ENCODE measurements at places on chromosomes 13 and 19. TPM values are rescaled to one million over a fixed set of nuclear protein-coding genes. Genes with fewer than 3 reads are reported as not detected.

DNA sequence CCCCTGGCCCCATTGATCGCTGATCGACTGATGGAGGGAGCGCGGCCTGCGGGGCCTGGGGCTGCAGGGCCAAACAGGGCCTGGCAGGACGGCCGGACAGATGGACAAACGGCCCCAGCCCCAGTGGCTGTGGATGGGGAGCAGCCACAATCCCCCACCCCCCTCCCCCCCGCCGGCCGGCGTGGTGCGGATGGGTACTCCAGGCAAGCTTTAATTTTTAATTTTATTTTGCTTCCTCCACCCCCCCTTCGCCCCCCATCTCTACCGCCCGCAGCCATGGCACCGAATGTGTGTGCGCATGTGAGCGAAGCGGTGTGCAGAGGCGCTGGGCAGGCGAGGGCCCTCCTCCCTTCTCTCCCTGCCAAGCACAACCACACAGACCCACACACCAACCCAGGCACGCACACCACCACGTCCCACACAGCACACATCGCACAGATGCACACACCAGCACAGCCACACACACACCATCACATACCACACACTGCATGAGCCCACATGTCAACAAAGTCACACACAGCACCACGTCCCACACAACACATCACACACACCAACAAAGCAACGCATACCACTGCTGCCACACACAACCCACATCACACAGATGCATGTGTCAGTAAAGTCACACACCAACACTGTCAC is 12.4 kb downstream of the ERFL start:
- no peaks in the 10 kb centered on the region for H3K4me1 ChIP-seq
- no peak overlapping the region for H3K4me3 ChIP-seq
- H3K36me3 ChIP-seq, result no peaks in the 10 kb centered on the region
- no peak overlapping the region for H3K27ac ChIP-seq
- peaks cover 54% of the 10 kb centered on the region for H3K27me3 ChIP-seq

GRCh38 chr19:37930416-37930815 is 23.4 kb downstream of the SIPA1L3 start:
- no peak overlapping the region for H3K4me3 ChIP-seq
- H3K27me3 ChIP-seq, result no peaks in the 10 kb centered on the region
- peaks cover 22% of the 10 kb centered on the region for H3K4me1 ChIP-seq
- peaks cover 16% of the 10 kb centered on the region for H3K36me3 ChIP-seq
- DNase-seq, result no peak

GRCh38 chr13:98492335-98493041 is 84.4 kb downstream of the STK24 start:
- H3K27me3 ChIP-seq, result no peaks in the 10 kb centered on the region
- H3K4me1 ChIP-seq, result peaks cover 26% of the 10 kb centered on the region
- no peak for DNase-seq
- no peak overlapping the region for H3K27ac ChIP-seq
- no peaks in the 10 kb centered on the region for H3K36me3 ChIP-seq

- peaks cover 30% of the 10 kb centered on the region for H3K4me1 ChIP-seq
- DNase-seq, result peak; percentile 61
- H3K36me3 ChIP-seq, result no peaks in the 10 kb centered on the region
- peak overlapping the region; percentile 66 for H3K4me3 ChIP-seq
These were observed 53.9 kb downstream of the OR10H4 start for GRCh38 chr19:16002406-16003384.

DNA sequence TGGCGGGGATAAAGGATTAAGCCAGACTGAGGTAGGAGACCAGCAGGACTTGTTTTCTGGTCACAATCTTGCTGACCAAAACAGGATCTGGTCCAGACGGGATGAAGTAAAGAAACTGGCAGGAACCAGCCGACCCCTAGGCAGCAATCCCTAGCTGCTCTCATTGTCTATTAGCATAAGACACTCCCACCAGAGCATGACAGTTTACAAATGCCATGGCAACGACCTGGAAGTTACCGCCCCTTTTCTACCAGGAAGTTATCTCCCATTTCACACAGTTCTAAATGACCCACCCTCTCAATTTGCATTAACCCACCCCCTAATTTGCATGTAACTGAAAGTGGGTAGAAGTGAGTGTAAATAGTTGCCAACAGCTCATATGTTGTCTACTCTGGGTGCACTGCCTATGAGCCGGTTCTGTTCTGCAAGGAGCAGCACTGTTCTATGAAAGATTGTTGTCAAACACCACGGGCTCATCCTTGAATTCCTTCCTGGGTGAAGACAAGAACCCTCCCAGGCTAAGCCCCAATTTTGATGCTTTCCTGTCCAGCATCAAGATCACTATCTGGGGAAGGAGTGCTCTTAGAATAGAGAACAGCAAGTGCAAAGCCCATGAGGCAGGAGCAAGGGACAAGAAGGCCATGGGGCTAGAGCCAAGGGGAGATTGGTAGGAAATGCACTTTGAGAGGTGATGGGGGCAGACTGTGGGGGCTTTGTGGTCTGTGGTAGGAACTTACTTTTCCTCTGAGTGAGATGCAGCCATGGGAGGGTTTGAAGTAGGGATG is 13.9 kb upstream of the FBXO27 start:
- no peak overlapping the region for H3K27ac ChIP-seq
- no peaks in the 10 kb centered on the region for H3K4me1 ChIP-seq
- H3K27me3 ChIP-seq, result no peaks in the 10 kb centered on the region

- no peak overlapping the region for H3K27ac ChIP-seq
- no peak overlapping the region for H3K4me3 ChIP-seq
- no peaks in the 10 kb centered on the region for H3K4me1 ChIP-seq
- DNase-seq, result no peak
- no peaks in the 10 kb centered on the region for H3K36me3 ChIP-seq
These were observed 19.9 kb upstream of the ARHGEF7 start for GRCh38 chr13:111095031-111095840.

- H3K4me3 ChIP-seq, result no peak overlapping the region
- no peak overlapping the region for H3K27ac ChIP-seq
- no peaks in the 10 kb centered on the region for H3K27me3 ChIP-seq
- H3K4me1 ChIP-seq, result no peaks in the 10 kb centered on the region
These were observed 3.4 kb downstream of the ACP4 start for GRCh38 chr19:50793558-50794065.

- no peak for DNase-seq
- no peak overlapping the region for H3K27ac ChIP-seq
- no peak overlapping the region for H3K4me3 ChIP-seq
- no peaks in the 10 kb centered on the region for H3K4me1 ChIP-seq
- no peaks in the 10 kb centered on the region for H3K36me3 ChIP-seq
- H3K27me3 ChIP-seq, result no peaks in the 10 kb centered on the region
These were observed 665.6 kb downstream of the FGF9 start for GRCh38 chr13:22336460-22336859.

DNA sequence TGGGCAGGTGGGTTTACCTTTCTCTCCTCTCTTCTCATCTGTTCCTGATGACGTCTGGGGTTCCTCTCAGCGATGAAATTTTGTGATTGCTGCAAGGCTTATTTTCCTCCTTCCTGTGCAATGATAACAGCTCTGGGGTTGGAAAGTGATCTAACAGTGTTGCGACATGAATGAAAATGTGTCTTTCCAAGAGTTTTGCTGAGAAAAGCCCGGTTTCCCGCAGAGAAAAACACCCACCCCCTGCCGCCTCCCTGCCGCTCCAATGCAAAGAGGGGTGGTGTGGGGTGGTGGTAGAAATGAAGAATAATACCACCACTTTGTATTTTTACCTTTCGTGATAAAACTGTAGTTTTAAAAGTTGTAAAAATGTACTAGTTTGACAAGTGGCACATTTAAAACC is 232.0 kb downstream of the OLFM4 start:
- H3K4me3 ChIP-seq, result no peak overlapping the region
- H3K36me3 ChIP-seq, result no peaks in the 10 kb centered on the region
- DNase-seq, result no peak
- H3K27ac ChIP-seq, result no peak overlapping the region

DNA sequence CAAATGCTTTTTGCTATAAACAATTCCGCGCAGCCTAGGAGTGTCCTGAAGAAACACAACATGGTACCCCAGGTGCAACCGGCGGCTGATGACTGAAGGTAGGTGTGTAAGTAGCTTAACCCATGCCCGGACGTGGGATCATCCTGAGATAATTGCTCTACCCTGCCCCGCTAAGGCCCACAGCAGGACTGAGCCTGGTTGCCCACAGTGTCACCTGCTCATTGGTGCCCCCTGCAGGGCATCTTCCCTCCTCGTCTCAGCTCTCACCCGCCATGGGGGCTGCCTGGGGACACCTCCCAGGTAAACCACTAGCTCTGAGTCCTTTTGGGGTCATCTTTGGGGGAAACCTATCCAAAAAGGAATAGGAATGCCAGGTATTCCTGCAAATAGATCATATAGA is 22.3 kb downstream of the TMEM161A start:
- no peaks in the 10 kb centered on the region for H3K36me3 ChIP-seq
- H3K27me3 ChIP-seq, result no peaks in the 10 kb centered on the region
- no peak overlapping the region for H3K4me3 ChIP-seq
- DNase-seq, result peak; percentile 93
- H3K4me1 ChIP-seq, result no peaks in the 10 kb centered on the region
- no peak overlapping the region for H3K27ac ChIP-seq

- peak overlapping the region; percentile 97 for H3K27ac ChIP-seq
- H3K27me3 ChIP-seq, result no peaks in the 10 kb centered on the region
- peak overlapping the region; percentile 81 for H3K4me3 ChIP-seq
- H3K4me1 ChIP-seq, result peaks cover 27% of the 10 kb centered on the region
These were observed 513 bp downstream of the MIER2 start for GRCh38 chr19:343941-344624.

DNA sequence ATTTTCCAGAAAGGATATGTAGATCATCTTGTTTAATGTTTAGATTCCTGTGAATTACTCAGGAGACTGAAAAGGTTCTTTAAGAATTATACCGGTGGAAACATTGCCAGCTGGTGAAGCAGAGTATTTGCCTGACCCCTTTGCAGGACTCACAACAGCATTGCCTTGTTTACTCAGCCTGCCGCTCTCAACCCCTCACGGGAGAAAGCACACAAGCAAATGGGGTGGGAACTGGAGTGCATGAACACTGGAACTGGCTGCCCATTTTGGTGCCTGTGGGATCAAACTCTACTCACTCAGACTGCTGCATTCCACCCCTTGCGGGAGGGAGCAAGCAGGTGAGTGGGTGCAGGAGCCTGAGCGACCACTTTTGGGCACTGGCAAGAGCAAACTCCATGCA is 804.7 kb upstream of the SLITRK1 start:
- H3K27ac ChIP-seq, result no peak overlapping the region
- no peaks in the 10 kb centered on the region for H3K4me1 ChIP-seq
- H3K36me3 ChIP-seq, result no peaks in the 10 kb centered on the region
- peak; percentile 0 for DNase-seq
- no peak overlapping the region for H3K4me3 ChIP-seq

DNA sequence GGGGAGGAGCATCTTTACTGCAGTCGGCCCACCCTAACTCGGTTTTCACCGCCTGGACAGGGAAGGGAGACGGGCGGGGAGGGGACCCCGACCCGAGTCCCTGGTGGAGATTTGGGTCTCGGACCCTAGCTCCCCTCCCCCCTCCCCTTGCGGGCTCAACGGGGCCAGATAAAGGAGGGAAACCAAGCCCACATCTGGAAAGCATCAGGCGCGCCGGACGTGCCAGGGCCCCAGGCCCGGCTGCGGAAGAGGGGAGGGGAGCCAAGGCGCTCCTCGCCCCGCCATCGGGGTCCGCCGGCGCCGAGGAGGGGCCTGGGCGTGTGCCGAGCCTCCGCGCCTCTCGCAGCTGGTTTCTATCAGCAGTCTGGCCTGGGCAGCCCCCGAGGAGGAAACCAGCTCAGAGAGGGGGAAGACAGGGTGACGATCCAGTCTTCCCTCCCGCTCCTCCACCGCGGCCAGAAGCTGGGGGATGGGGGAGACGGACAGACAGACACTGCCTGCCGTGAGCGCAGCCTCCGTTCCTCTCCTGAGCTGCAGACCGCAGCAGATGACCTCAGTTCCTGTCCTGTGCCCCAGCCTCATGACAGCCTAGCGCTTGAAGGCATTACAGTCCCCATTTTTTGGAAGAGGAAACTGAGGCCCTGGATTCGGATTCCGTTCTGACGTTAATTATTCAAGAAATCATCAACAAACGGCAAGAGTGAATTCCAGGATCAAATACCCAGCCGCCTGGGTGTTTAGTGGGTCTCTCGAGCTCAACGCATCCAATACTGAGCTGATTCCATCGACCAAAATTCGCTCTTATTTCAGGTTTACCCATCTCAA is 3.6 kb upstream of the GNG8 start:
- H3K4me3 ChIP-seq, result peak overlapping the region; percentile 68
- peaks cover 7% of the 10 kb centered on the region for H3K27me3 ChIP-seq
- DNase-seq, result peak; percentile 92
- H3K36me3 ChIP-seq, result no peaks in the 10 kb centered on the region
- no peak overlapping the region for H3K27ac ChIP-seq

- no peak overlapping the region for H3K4me3 ChIP-seq
- no peak overlapping the region for H3K27ac ChIP-seq
- H3K27me3 ChIP-seq, result no peaks in the 10 kb centered on the region
- DNase-seq, result no peak
These were observed 6.8 kb downstream of the CSNK1G2 start for GRCh38 chr19:1947651-1948209.

GRCh38 chr19:3365836-3366752 is at the start of gene NFIC:
Gene NFIC (plus strand): TSS chr19:3366583. CDS start chr19:3366637, 54 bp downstream.
- peak; percentile 99 for DNase-seq
- no peaks in the 10 kb centered on the region for H3K27me3 ChIP-seq
- peaks cover 42% of the 10 kb centered on the region for H3K4me1 ChIP-seq
- H3K27ac ChIP-seq, result peak within 1 kb of the TSS; percentile 83
- no peaks in the 10 kb centered on the region for H3K36me3 ChIP-seq

DNA sequence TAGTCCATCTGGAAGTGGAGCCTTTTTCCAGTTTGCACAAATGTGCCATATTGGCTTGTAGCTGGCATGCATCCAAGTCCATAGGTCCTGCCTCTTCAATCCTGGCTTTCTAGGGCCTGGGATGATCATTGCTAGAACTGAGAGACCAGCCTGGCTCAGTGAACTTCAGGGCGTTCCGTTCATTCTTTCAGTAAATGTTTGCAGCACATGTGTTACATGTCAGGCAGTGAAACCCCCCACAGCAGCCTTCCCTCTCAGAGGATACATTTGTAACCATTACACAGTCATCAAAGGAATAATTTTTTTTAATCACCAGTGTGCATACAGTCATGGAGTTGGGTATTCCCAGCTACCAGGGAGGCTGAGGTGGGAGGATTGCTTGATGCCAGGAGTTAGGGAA is 9.7 kb downstream of the FUT2 start:
- H3K4me3 ChIP-seq, result no peak overlapping the region
- DNase-seq, result peak; percentile 32
- no peak overlapping the region for H3K27ac ChIP-seq
- H3K4me1 ChIP-seq, result no peaks in the 10 kb centered on the region
- H3K36me3 ChIP-seq, result peaks cover 3% of the 10 kb centered on the region
- H3K27me3 ChIP-seq, result no peaks in the 10 kb centered on the region

AMER2 gene
- not detected for total RNA-seq

CCNE1 gene
- 4.7 TPM for total RNA-seq

RGS9BP gene
- total RNA-seq, result 0.72 TPM

OR7A5 gene
- not detected for total RNA-seq

KLK8 gene
- not detected for total RNA-seq

NPAS1 gene
- total RNA-seq, result 0.72 TPM

PSG1 gene
- total RNA-seq, result 0.36 TPM

DNAJC15 gene
- total RNA-seq, result 13.0 TPM
